Activated CD4-positive, alpha-beta memory T cell treated with anti-CD3 and anti-CD28 coated beads for 36 hours (primary cell): ENCODE measurements at places on chromosomes 5 and 9. TPM values are rescaled to one million over a fixed set of nuclear protein-coding genes. Genes with fewer than 3 reads are reported as not detected.

CCDC69 gene
- total RNA-seq, result 27.6 TPM

DNA sequence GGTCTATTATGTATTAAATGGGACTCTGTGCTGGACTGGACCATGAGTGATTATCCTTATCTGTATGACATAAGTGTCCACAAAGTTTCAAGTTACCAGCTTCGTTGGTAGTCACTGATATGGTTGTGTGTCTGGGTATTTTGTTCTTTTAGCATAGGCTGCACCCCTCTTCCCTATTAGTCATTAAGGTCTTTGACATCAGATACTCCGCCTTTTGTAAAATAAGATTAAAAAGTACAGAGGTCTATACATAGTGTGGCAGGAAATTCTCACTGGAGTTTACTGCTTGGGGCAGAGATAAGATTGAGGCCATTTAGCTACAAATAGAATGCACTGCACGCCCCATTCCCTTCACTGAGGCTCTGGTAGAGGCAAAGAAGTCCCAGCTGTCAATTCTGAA, 99.4 kb downstream of the TMEM215 start:
- no peak overlapping the region for H3K4me3 ChIP-seq
- H3K36me3 ChIP-seq, result no peaks in the 10 kb centered on the region
- no peak for DNase-seq
- H3K27ac ChIP-seq, result no peak overlapping the region
- H3K27me3 ChIP-seq, result no peaks in the 10 kb centered on the region

DNA sequence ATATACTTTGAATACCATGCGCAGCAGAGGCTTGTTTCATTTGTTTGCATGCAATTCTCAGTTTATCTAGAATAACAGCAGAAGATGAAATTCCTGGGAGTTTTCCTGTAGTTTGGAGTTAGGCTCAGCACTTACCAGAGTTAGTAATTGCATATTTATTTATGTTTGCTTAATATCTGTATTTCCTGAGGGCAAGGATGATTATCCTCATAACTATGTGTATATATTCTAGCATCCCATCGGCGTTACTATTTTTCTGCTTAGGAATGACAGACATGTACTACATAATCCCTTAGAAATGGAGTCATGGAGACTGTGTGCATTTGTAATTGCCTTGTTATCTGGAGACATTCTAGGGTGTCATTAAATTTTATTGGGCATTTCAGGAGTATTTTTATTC, 1184.8 kb downstream of the DTWD2 start:
- no peaks in the 10 kb centered on the region for H3K27me3 ChIP-seq
- H3K4me1 ChIP-seq, result no peaks in the 10 kb centered on the region
- no peaks in the 10 kb centered on the region for H3K36me3 ChIP-seq
- no peak overlapping the region for H3K27ac ChIP-seq
- DNase-seq, result no peak

- H3K4me3 ChIP-seq, result no peak overlapping the region
- DNase-seq, result no peak
- no peak overlapping the region for H3K27ac ChIP-seq
- H3K27me3 ChIP-seq, result no peaks in the 10 kb centered on the region
- no peaks in the 10 kb centered on the region for H3K36me3 ChIP-seq
Observed at GRCh38 chr5:94870511-94871183, 252.2 kb downstream of the SLF1 start.

DNA sequence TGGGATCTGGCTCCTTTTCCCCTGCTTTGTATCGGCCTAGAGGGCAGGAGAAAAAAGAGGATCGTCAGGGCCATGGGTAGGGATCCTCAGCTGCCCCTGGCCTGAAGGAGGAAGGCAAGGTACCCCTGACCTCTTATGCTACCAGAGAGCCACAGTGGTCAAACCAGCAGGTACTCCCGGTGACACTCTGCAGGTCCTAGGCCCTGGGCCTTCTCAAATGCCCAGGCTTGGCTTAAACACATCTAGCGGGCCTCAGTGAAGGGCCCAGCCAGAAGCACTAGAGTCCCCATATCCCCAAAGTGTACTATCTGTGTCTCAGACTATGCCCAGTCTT, 3.5 kb downstream of the IRF1 start:
- peaks cover 57% of the 10 kb centered on the region for H3K4me1 ChIP-seq
- H3K36me3 ChIP-seq, result peaks cover 76% of the 10 kb centered on the region
- no peak for DNase-seq
- no peaks in the 10 kb centered on the region for H3K27me3 ChIP-seq
- peak overlapping the region; percentile 96 for H3K27ac ChIP-seq

DNA sequence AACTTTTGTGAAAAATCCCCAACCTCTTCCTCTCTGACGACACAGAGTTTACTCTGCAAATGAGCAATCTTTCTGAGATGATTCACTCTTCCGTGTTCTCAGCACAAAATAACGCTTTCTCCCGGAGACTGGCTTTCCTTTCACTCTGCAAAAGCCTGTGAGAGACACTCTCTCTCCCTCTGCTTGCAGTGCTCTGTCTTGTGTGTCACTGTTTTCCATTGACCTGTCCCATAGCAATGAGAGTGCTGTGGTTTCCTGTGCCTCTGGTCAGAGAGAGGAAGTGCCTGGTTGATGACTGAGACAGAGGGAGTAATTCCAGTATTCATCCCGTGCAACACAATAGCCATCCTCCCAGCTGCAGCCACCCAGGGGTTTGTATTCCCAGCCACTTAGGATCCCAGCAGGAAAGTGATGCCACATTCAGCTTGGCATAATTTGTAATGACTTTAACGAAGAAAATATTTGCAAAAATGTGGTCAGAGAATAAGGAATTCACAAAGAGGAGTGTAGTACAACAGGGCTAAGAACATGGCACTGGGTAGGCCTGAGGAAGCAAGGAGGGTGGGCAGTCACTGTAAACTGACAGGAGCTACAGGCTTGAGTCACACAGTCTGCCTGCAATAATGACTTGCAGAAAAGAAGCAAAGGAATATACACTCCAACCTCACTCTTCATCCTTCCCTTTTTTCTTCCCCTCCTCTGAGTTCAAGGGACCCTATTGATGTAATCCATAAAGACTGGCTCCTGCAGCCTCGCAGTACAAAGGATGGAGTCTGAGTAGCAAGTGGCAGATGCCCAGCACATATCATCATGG, 463.5 kb upstream of the RGMB start:
- no peaks in the 10 kb centered on the region for H3K36me3 ChIP-seq
- H3K27me3 ChIP-seq, result no peaks in the 10 kb centered on the region
- DNase-seq, result peak; percentile 37
- H3K27ac ChIP-seq, result no peak overlapping the region
- H3K4me1 ChIP-seq, result peaks cover 8% of the 10 kb centered on the region
